ENCODE measurements at places on chromosomes 3 and 15.

DNA sequence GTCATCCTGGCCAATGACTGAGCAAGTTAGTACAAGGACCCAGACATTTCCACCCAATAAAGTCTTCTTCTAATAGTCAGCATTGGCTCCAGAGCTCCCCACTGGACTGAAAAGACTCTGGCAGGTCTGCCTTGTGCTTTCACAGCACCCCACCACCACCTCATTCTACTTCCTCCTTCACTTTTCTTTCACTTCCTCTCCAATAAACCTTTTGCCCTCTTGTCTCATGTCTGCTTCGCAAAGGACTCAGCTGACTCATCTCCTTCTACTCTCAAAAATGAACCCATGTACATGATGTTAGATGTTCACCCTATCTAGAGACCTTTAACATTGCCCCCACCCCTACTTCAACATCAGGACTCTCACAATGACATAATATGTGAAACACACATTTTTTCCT, 181.0 kb upstream of the PPP2R3A start:
- no peak for DNase-seq

DNA sequence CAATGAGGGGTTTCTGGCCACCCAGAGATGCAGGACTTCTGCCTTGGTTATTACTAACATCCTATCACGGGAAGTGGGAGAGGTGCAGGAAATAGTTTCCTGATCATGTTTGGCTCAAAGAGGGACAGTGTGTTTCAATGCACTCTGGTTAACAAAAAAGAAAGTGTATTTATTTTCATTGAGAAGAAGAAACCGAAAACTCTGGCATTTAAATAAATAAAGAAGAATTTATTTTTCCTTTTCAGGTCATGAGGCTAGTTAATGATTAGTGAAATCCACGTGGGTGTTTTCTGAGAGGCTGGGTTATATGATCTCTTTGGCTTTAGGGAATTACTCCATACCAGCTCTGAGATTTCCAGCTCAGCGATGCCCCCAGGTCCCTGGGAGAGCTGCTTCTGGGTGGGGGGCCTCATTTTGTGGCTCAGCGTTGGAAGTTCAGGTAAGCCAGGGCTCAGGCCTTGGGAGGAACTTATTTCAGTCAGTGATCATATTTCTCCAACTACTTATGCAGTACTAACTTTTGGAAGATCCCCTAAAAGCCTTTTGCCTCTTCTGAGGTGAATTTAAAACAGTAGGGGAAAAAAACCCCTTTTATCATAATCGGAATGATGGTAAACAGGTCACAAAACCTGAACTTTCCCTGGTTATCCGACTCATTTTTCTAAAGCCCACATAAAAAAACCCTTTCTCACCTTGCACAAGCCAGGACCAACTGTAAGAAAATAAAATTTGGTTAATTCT, at the start of gene PLA1A:
Gene PLA1A (plus strand): TSS at position 338 of the 741 bp plus-strand sequence. CDS start 29 bp downstream, at position 367.
- no peak for DNase-seq

GRCh38 chr3:108972482-108972881, 18.8 kb upstream of the GUCA1C start:
- no peak for DNase-seq

- no peak for DNase-seq
Observed at GRCh38 chr3:9777694-9778021, 7.9 kb upstream of the CAMK1 start.

GRCh38 chr15:41006479-41006878, 53.2 kb downstream of the CHAC1 start:
- no peak for DNase-seq

DNA sequence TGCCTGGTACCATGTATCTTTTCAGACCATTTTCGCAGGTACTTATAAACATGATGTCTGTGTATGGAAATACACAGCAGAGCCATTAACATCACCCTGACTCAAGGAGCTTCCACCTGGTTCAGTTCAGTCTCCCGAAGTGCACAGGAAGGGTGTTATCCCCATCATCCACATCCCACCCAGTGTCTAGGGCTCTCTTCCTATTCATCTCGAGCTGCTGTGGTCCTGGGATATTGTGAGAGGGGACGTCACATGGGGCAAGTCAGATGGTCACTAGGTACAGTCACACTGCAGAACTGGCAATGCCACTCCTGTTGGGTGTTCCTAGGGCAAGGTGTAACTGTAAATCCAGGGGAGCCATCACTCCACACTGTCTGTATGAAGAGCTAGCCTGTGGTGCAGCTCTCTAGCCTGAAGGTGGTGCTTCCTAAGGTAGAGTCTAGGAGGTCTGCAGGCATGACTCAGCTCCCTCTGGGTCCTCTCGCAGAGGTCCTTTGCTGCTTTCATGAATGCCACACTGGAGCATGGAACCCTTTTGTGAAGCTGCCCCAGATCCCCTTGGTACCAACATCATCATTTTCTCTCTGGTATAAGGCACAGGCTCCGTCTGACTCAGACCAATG, 13.9 kb downstream of the ISLR2 start:
- no peak for DNase-seq

Data from activated naive CD4-positive, alpha-beta T cell (primary cell).